Right kidney (tissue), 9 donors: ENCODE measurements at places on chromosomes 16 and 17.

- peak; percentile 59 for DNase-seq
Observed at GRCh38 chr16:2148714-2149629, 547 bp downstream of the RAB26 start.

GRCh38 chr17:1089915-1090314 lies 89.9 kb downstream of the ABR start:
- no peak for DNase-seq

DNA sequence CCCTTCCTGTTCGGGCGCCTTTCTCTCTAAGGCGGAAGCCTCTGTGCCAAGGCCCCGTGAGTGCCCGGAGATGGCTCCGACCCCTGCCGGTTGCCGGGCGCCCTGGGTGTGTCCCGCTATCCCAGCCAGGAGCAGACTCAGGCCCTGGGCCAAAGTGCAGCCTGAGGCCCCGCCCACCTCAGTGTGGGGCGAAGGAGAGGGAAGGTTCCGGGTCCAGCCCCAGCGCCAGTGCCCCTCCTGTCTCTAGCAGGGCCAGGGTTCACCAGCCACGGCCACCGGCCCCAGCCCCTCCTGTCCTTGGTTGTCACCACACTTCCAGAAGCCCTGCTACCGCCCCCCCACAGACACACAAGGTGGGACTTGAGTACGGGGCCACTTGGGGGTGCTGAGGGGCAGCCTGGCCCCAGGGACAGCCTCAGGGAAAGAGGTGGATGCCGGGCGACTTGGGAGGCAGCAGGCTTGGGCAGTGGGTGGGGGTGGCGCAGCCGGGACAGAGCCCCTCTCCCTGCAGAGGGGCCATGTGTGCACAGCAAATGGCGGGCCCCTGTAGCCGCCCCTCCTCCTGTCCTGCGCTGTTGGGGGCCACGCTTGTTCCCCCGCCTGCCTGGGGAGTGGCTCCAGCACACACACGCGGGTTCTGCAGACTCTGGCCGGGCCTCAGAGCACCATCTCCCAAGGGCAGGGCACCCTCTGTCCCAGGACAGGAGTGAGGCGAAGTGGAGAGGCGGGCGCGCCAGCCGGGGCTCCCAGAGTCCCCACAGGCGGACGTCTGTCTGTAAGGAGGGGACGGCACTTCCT lies 6.0 kb downstream of the C1QTNF8 start:
- DNase-seq: peak; percentile 62

DNA sequence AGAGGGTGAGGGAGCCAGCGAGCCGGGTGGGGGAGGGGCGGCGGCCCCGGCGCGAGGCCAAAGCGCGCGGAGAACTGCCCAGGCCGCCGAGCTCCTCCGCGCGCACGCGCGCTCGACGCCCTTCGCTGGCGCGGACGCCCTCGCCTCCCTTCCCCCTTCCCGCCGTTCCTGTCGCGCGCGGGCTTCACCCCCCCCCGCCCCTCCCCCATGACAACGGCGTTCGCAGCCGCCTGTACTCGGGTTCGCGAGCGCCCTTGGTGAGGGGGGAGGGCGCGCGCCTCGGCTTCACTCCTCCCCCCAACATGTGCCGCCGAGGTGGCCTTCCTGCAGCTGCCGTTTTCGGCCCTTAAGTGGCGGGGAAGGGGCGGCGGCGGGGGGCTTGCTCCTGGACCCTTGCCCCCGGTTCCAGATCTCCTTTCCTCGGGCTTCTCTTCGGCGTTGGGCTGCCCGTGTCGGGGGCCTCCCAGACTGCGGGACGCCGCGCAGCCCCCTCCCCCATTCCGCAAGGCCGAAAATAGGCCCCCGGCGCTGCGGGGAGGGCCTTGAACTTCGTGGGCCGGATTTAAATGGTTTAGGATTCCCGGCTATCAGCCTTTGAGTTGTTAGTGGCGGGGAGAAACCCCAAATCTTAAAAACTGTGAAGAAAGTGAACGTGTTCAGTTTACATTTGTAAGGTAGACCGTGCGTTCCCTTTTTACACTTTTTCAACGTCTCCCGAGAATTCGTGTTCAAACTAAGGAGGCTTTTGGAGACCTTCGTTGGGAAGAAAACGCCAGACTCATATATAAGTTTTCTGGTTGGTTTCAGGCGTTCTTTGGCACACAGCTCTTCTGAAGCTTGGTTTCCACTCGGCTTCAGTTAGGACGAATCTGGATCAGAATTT lies 653 bp downstream of the SRRM2 start:
- DNase-seq: peak; percentile 72

- DNase-seq: no peak
Observed at GRCh38 chr16:14148569-14148968, 77.5 kb downstream of the MRTFB start.

DNA sequence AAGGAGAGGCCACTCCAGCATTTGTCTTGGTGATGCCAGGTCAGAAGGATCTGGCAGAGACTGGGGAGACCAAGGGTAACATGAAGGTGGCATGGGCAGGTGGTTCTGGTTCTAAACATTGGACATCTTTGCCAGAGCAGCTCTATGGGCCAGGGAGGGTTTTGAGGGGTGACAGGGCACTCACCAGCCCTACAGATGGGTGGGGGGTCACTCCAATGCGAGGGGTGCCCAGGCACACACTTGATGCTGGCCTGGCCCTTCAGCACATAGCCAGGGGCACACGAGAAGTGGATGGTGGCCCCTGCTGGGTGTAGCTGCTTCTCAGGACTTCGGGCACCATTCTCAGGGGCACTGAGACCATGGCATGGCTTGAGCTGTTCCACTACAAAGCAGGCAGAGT lies 5.5 kb upstream of the PHF12 start:
- DNase-seq: no peak

- no peak for DNase-seq
Observed at GRCh38 chr17:49984283-49984682, 10.7 kb downstream of the DLX3 start.

DNA sequence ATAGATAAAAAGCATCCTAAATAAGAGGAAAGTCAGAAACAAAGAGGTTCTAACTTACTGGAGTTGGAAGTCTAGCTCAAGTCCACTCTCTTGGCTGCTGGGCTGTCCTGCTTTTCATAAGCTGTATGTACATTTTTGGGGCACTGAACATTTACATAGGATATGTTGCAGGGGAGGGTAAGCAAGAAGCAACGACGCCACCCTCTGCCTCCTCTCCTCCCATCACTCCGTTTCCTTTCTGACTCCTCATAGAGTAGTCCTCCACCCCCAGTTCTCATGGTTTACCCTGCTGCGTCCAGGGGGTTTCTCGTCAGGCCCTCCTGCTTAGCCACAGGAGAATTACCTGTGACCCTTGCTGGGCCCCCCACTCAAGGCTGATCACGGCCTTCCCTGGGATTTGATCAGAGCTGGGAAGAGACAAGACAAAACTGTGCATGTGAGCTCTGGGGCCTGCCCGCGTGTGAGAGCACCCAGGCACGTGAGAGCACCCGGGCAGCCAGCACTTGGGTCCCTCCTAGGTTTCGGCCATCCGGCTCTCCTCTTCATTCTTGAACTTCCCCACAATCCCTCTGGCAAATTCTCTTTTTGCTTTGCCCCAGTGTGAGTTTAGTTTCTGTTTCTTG lies 37.1 kb downstream of the TMEM11 start:
- no peak for DNase-seq

DNA sequence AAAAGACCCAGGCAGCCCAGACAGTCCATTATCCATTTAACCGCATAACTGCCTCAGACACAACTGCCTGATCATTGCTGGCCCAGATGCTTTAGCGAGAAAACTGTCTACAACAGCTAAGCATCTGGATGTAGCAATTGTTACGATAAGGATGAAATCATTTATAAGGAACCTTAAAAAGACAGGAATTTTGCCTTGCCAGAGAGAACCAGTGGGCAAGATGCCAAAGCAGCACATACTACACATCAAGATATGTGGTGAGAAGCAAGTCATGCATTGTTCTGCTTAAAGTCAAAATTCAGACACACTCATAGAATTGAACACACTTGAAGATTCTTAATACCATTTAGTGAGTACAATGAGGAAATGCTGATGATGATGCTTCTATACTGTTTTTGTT lies 1525.3 kb downstream of the CDH8 start:
- no peak for DNase-seq

DNA sequence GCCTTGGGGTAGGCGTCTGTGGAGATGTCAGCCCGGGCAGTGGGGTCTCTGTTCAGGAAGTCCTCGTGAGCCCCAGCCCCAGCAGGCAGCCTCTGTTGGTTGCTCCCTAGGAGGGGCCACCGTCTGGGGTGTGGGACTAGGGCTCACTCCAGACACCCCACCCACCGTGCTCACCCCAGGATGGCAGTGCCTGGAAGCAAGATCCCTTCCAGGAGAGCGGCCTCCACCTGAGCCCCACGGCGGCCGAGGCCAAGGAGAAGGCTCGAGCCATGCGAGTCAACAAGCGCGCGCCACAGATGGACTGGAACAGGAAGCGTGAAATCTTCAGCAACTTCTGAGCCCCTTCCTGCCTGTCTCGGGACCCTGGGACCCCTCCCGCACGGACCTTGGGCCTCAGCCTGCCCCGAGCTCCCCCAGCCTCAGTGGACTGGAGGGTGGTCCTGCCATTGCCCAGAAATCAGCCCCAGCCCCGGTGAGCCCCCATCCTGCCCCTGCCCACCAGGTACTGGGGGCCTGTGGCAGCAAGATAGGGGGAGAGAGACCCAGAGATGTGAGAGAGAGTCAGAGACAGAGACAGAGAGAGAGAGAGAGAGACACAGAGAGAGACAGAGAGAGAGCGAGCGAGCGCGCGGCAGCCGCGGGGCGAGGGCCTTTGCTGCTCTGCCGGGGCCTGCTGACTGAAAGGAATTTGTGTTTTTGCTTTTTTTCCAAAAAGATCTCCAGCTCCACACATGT lies 9.8 kb downstream of the NTHL1 start:
- no peak for DNase-seq

GRCh38 chr16:82936941-82937551 lies 310.3 kb downstream of the CDH13 start:
- peak; percentile 9 for DNase-seq

GRCh38 chr16:3020604-3021448 lies 658 bp downstream of the TNFRSF12A start:
- DNase-seq: peak; percentile 82

DNA sequence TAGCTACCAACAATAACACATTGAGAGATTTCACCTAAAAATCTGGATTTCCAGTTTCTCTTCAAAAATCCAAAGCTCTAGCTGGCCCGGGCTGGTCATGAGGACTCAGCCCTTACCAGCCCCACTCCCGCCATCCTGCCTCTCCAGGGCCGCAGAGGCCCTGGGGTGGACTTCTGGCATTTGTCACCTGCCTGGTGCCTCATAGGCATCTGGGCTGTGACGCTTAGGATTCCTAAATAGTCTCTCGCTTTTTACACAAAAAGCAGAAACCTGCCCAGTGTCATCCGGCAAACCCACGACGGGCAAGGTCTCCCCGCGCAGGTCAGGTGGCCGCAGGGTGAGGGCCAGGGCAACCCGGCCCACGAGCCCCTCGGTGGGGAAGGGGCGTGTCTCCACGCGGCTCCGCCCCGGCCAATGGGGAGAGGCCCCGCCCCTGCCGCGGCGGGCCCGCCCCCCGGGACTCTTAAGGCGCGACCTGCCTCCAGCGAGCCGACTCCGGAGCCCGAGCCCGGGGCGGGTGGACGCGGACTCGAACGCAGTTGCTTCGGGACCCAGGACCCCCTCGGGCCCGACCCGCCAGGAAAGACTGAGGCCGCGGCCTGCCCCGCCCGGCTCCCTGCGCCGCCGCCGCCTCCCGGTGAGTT lies at the start of gene VASN:
Gene VASN (plus strand): TSS at position 492 of the 644 bp plus-strand sequence. CDS start 9,030 bp downstream, outside the sequence.
- DNase-seq: peak; percentile 88

- DNase-seq: no peak
Observed at GRCh38 chr16:55351936-55352335, 27.9 kb downstream of the IRX6 start.

DNA sequence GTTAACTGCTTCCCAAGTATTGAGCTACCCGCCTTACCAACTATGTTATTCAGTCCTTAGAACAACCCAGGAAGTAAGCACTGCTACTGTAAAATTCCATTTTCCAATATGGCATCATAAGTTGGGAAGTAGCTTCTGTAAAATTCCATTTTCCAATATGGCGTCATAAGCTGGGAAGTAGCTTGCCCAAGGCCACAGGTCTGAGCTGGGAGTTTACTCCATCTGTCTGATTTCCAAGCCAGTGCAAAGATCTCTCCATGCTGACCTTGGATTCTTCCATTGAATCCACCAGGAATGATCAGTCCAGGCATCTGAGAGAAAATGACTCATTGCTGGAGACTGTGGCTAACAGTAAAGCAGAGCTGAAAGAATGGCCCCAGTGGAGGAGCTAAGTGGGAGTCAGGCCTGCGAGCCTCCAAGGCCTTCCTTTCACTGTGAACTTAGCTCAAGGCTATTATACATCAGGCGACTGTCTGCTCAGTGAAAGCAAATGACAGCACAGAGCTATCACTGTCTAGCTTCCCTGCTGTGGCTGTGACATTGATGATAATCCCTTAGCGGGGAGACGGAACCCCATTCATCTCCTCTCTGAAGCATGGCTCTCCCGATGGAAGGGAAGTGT lies 430.4 kb downstream of the HAPSTR1 start:
- DNase-seq: no peak

GRCh38 chr17:40442392-40443195 lies 656 bp upstream of the IGFBP4 start:
- DNase-seq: peak; percentile 83
